LNCaP clone FGC (cell line): ENCODE measurements at places on chromosomes 1 and 21.

DNA sequence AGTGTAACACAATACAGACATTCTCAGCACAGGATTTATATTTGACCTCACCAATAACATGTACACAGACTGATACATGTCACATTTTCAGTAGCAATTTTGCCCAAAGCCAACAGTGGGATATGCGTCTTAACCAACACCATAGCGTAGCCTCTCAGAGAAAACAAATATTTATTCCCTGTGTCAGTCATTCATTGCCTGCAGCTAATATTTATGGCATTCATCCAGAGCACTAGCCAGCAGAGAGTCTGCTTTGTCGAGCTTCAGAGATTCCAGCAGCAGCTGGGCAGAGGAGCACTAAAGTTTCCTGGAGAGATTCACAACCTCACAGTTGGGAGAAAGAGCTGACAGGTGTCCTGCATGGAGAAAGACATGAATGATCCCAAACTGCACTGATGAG, 400.7 kb upstream of the DAB1 start:
- DNase-seq: peak; percentile 25

DNA sequence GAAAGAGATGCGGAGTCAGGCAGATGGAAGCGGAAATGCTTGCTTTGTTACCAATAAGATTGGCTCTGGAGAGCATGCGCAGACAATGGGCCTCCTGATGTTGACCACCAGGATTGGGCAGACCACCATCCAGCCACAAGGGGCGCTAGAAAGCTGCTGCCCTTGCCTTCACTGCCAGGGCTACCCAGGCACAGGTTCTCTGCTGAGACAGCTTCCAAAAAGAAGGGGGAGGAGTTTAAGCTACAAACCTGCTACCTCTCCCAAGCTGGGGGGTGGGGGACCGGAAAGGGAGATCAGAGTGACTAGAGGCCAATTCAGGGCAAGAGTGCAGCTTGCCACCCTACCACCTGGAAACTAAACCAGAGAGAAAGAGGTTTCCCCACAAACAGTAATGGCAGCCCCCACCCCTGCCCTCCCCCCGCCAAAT, 369.7 kb downstream of the RRAGC start:
- DNase-seq: peak; percentile 7

GRCh38 chr1:149931212-149931790, 3.7 kb upstream of the SF3B4 start:
- no peak for DNase-seq

- DNase-seq: no peak
These were observed 79.6 kb downstream of the PROX1 start for GRCh38 chr1:214067397-214067796.

DNA sequence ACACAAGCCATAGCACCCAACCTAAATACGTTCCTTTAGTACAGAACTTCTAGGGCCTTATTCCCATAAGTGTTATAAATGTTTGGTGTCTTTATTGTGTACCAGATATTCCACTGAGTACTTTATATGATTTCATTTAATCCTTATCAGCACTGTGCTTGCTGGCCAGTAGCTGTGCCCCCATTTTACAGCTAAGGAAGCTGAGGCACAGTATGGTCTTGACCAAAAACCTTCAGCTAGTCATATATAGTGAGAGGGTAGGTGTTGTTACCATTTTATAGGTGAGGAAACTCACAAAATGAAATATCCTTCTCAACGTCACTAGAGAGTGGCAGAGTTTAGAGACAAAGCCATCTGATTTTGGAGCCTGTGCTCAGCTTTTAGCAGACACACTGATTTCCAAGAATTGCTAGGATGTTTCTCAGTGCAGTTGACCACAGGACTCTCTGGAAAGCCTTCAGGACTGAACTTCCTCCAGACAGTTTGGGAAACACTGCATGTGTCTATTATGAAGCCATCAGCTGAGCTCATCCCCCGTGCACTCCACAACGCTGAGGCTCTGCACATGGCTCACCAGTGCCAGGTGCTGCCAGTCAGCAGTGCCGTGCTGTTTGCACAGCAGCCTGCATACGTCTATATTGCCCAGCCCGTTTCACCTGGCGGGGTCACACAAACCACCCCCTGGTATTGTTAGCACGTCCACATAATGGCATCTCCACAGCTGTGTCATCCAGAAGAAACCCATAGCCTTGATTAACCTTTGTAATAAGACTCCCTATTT, 15.4 kb downstream of the NPPA start:
- no peak for DNase-seq

DNA sequence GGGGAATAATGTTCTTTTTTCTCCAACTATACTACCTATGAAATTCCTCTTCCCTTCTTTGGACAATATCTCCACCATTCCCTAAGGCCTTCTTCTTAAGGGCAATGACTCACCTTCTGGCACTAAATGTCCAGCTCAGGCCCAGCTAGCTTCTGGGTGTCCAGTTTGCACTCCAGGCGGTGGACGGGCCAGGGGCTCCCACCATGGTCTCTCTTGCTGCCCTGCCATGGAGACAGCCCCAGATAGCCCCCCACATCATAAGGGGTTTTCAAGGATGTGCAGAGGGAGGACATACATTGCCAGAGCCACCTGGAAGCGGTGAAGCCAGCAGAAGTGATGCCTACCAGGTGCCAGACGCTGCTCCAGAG, 43.8 kb downstream of the C1orf198 start:
- no peak for DNase-seq

- no peak for DNase-seq
These were observed 1078.3 kb downstream of the NCAM2 start for GRCh38 chr21:22076471-22076870.

DNA sequence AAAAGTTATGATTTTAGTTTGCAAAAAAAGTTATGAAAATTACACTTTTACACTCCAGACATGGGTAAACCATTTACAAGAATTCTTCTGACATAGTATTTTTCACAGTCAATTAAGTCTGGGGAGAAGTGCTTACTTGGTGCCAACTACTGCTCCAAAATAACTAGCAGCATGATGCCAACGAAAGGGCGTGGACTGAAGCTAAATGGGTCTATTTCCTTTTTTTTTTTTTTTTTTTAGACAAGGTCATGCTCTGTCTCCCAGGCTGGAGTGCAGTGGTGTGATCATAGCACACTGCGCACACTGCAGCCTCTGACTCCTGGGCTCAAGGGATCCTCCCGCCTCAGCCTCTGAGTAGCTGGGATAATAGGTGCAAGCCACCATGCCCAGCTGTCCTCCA, 43.2 kb downstream of the FMO4 start:
- DNase-seq: no peak

DNA sequence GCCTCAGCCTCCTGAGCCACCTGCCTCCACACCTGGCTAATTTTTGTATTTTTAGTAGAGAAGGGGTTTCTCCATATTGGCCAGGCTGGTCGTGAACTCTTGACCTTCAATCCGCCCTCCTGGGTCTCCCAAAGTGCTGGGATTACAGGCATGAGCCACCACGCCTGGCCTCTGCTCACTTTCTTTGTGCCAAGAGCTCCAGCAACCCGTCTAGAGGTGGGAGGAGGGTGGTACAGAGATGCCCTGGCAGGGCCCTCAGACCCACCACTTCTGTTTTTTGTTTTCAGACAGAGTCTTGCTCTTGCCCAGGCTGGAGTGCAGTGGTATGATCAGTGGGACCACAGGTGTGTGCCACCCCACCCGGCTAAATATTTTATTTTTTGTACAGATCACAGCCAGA, 6.9 kb upstream of the SYNC start:
- no peak for DNase-seq

DNA sequence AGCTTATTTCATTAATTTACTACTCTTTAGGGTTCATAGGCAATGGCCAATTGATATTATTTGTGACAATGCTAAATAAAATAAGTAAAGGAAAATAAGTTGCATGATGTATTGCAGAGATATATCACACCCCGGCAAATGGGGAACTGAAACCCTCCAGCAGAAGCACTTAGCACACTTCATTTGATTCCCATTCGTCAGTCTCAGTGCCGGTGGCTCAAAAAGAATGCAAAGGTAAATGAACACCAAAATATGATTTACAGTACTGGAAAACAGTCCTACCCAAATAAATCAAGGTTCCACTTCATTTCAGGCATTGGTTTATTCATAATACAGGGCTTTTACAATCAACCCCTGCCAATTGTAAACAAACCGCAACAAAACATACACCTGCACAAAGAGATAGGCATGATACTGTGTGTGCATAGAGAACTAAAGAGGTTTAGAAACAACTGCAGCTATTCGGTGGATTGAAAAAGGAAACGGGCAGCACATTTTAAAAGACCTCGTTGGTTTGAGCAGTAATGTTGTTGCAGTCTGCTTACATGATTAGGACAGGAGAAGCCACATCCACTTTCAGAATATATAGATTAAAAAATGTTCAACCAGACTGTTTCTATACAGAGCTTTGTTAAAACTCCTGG, 1019.2 kb downstream of the TTLL7 start:
- no peak for DNase-seq

GRCh38 chr1:109984190-109984455, 442 bp upstream of the AHCYL1 start:
- no peak for DNase-seq

DNA sequence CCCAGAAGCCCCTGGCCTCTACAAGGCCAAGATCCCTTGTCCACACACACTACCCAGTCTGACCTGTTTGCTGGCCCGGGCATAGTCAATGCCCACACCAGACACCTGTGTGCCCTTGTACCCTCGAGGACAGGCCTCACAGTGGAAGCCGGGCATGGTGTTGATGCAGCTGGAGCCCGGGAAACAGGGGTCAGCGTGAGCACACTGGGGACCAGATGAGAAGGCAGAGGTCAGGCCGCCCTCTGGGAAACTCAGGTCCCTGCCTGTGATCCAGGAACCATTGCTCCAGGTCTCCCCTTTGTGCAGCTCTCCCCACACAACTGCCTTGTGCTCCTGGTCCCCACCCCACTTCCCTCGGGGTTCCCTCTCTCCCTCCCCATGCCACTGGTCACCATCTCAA, 5.5 kb downstream of the THBS3 start:
- no peak for DNase-seq

DNA sequence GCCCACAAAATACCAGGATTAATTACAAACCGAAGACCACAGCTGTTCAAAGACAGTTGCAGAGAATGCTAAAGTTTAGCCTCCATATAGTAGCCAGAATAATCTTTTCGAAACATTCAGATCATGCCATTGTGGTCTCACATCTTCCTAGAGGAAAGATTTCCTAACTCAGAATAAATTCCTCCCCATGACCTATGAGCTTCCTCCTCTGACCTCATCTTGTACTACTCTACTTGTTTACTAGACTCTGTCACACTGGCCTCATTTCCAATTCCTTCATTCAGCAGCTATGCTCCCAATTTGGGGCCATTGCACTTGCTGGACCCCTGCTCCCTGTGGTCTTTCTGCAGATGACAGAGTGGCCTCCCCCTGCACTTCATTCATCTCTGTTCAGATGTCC, 71.8 kb upstream of the LRRC53 start:
- DNase-seq: no peak

DNA sequence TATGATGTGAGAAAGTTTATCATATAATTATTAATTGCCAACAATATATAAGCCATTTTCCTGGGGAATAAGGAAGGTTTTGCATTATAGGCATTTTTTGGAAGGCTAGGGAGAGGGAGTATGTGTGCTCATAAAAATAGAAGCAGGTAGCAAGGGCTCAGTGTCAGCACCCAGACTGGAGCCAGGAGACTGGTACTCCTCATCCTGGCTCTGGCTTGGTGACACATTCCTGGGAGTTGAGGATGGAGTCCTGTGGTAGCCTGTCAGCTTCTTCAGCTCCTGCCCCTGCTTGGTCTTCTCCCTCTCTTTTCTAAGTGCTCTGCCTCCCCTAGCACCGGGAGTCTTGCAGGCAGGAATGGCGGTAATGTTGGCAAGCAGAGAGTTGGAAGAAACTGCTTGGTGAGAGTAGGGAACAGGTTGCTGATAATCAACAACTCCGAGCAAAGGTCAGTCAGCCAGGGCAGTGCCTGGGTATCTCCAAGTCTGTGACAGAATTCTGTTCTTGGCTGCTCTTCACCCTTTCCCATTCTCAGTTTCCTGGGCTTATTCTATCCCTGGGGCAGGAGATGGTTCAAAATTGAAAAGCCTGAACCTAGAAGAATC, 23.0 kb downstream of the GIPC2 start:
- no peak for DNase-seq

GRCh38 chr1:77494026-77494425, 188.4 kb downstream of the ZZZ3 start:
- no peak for DNase-seq

- no peak for DNase-seq
These were observed 4.4 kb upstream of the ADAMTS1 start for GRCh38 chr21:26849428-26850115.

DNA sequence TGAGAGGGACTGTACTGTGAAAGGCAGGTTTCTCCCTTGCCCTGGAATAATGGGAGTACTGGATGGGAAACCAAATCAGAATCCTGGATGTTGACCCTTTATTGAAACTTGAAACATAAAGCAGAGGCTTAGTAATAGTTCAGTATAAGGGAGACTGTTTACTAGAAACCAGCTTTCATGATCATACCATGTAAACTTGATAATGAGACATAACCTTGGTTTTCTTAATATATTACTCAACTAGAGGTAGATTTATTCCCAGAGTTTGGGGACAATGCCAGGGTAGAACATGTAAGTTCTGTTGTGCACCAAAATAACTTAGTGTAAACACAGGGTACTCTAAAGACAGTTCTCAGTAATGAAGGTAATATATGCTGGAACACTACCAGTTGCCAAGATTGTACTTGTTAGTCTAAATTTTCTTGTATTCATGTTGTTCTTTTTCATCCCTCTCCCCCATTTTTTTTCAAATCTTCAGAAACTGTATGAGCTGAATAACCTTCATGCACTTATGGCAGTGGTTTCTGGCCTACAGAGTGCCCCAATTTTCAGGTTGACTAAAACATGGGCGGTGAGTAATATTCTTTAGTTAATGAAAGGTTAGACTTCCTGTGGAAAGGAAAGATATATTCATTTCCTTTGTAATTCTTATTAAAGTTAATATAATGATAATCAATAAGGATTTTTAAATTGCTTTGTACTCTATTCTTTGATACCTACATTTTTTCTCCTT, 49.6 kb downstream of the ANGPTL1 start:
- DNase-seq: no peak

GRCh38 chr1:67281244-67281643, 26.4 kb upstream of the IL12RB2 start:
- no peak for DNase-seq
